ENCODE measurements at places on chromosomes 3 and 15.

DNA sequence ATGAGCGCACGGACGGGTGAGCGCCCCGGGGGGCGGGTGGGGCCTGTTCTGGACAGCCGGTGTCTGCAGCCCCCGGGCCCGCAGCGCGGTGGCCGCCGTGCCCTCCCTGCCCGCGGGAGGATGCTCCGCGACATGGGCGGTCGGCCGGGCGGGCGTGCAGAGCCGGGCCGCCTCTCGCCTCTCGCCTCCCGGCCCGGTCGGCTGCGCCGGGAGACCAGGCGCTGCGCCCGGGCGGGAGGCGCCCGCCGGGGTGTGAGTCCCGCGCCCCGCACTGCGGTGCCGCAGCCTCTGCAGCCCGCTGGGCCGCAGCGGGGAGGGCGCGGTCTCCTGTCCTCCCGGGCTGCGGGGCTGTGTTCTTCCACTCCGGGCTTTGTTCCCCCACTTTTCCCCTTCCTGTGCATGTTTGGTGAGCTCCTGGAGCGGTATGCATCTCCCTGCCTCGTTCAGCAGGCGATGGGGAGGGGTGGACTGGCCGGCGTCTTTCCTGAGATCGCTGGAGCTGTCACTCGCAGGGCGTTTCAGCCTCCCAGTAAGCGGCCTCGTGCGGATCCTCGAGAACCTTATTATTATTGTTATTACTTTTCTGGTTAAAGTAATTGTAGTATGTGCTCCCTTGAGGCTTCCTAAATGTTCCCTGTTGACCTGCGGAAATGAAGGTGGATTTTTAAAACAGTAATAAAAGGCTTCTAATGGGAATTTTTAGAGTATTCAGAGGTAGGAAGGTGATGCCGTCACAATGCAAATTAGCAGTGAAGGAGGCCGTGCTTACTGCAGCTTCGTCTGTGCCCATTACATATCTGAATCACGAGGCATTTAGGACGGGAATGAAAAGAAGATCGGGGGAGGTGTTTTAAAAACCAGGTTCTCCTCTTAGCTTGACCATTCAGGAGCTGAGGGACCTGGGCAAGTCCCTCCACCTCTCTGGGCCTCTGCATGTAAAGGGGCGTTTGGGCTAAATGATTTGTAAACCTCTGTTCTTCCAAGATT, 593 bp downstream of the TMOD2 start:
- peak; percentile 28 for DNase-seq

- no peak for DNase-seq
These were observed 10.4 kb downstream of the COPG1 start for GRCh38 chr3:129259612-129260477.

DNA sequence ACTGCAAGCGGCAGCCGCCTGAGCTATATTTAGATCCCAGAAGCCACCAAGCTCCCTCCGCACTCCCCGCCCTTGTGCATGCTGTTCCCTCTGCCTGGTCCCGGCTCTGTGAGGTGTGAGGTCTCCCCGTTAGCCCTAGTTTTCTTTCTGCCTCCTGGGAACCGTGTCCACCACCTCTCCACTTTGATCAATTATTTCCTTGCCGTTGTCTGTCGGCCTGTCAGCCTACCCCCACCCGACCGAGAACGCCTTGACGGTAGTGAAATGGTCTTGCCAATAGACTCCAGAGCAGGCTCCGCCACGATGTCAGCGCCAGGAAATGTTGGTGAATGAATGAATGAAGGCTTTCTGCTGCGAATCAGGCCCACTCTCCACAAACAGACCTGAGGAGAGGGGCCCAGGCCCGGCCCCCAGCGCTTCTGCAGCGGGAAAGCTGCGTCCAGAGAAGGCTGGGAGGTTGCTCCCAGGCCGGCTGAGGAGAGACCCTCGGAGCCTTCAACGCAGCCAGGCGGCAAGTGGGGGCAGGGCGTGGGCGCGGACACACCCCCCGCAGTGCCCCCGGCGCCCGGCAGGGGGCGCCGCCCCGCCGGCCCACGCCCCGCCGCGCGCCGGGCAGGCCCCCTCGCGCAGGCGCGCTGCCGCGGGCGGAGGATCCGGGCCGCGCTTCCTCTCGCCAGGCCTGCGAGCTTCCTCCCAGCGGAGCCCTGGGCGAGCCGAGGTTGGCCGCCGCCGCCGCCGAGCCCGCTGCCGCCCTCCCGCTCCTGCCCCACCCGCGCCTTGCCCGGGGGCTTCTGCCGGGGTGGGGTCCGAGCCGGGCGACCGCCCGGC, at the start of gene CSK:
CSK (plus strand) TSS at position 650 of the 828 bp plus-strand sequence. CDS start 16,218 bp downstream, outside the sequence.
- DNase-seq = peak; percentile 46

- DNase-seq = no peak
These were observed 81.5 kb downstream of the MYO1E start for GRCh38 chr15:59291213-59291549.

- no peak for DNase-seq
These were observed 86.6 kb downstream of the NR2F2 start for GRCh38 chr15:96416934-96417759.

Data from COR-L47 (cell line).